CD8-positive, alpha-beta memory T cell (primary cell): ENCODE measurements at places on chromosomes 12 and 14.

GRCh38 chr14:64082837-64083236 is 211.3 kb downstream of the ESR2 start:
- no peak for DNase-seq

DNA sequence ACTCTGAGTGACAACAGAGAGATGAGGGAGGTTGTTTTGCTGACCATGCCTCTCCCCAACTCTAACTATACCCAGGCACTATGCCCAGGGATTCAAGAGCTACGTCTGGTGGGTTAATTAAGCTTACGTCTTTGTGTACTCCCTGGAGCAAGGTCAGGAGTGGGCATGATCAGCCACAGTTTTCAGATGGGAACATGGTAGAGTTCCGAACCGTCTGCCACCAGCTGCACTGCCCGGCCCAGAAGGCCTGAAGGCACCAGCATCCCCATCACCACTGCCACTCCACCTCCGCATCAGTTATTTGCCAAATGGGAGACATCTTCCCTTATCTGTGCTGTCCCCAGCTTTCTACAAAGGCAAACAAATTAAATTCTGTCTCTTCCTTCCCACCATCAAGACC is 11.1 kb upstream of the GPX2 start:
- no peak for DNase-seq

DNA sequence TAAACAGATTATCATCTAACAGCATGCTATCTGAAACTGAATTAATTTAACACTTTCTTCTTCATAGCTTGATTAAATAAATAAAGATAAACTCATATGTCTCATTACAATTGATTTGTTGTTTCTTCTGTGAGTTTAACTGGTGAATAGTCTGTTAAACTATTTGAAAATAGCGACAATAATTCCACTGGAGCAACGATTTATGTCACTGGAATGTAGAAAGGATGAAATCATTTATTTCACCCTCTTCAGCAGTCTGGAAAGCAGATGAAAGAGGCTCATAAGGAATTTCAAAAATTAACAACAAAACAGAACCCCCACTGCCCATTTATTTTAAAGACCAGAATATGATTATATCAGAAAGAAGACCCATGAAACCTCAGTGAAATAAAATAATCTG is 1165.1 kb upstream of the USP15 start:
- DNase-seq: no peak

DNA sequence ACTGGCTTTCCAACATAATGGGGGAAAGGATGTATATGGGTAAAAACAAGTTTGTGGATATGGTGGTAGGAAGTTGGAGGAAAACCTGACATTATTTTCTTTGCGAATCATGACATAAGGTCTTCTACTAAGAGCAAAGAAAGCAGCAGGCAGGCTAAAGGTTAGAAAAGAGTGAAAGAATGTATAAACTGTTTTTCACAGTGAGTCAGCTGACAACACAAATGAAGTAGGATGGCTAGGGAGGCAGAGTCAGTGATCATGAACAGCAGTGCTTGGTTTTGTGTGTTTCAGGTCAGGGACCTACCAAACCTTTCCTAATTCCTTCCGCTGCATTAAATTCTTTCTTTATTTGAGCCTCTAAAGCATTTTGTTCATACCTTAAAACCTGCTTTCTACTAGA is 46.3 kb upstream of the CATSPERB start:
- DNase-seq: no peak

- no peak for DNase-seq
These were observed 53.1 kb downstream of the TGFB3 start for GRCh38 chr14:75928690-75929181.

- DNase-seq: no peak
These were observed 52.5 kb downstream of the HSP90AA1 start for GRCh38 chr14:102034301-102034700.

GRCh38 chr12:12486661-12487240 is 75.9 kb downstream of the DUSP16 start:
- DNase-seq: no peak

DNA sequence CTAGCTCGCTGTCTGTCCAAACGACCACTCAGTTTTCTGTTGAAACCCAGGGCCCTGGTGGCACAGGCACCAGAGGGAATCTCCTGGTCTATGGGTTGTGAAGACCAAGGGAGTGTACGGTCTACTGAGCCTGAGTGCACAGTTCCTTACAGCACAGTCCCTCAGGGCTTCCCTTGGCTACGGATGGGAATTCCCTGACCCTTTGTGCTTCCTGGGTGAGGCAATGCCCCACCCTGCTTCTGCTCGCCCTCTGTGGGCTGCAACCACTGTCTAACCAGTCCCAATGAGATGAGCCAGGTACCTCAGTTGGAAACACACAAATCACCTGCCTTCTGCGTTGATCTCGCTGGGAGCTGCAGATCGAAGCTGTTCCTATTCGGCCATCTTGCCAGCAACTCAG is 22.6 kb downstream of the GPHN start:
- no peak for DNase-seq

GRCh38 chr14:37037636-37038387 is 134.6 kb downstream of the SLC25A21 start:
- DNase-seq: no peak

GRCh38 chr12:99824900-99825542 is 159.7 kb downstream of the ANKS1B start:
- DNase-seq: no peak

- DNase-seq: no peak
These were observed 88.2 kb downstream of the SLC24A4 start for GRCh38 chr14:92411135-92411534.

- DNase-seq: no peak
These were observed 282.4 kb downstream of the DPF3 start for GRCh38 chr14:72611506-72611905.

DNA sequence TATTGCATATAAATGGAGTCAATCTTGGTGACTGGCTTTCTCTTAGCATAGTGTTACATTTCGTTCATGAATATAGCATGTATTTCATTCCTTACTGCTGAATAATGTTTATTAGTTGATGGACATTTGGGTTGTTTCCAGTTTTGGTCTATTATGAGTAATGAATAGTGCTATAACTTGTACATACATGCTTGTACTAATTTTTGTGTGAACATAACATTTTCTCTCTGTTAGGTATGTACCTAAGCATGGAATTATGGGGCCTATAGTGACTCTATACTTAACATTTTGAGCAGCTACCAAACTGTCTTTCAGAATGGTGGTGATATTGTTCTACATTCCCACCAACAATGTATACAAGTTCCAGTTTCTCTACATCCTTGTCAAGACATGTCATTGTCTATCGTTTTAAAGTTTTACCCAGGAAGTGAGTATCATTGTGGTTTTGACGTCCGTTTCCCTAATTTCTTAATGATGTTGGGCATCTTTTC is 23.1 kb downstream of the ATP2A2 start:
- DNase-seq: no peak

- no peak for DNase-seq
These were observed 129.9 kb downstream of the TMEM30B start for GRCh38 chr14:61151251-61151650.

- no peak for DNase-seq
These were observed 1.4 kb upstream of the DIO3 start for GRCh38 chr14:101559624-101560533.

DNA sequence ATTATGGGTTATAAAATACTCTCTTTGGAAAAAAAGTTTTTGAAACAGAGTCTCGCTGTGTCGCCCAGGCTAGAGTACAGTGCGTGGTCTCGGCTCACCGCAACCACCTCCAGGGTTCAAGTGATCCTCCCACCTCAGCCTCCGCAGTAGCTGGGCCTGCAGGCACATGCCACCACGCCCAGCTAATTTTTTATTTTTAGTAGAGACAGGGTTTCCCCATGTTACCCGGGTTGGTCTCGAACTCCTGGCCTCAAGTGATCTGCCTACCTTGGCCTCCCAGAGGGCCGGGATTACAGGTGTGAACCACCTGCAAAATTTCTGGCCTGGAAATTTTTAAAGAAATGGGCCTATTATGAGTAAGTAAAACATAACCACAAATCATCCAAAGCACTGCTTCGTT is 3.8 kb downstream of the USP15 start:
- DNase-seq: no peak

GRCh38 chr12:76186131-76186906 is 101.8 kb upstream of the NAP1L1 start:
- no peak for DNase-seq

GRCh38 chr14:94138251-94138650 is 8.8 kb upstream of the IFI27L2 start:
- no peak for DNase-seq

- no peak for DNase-seq
These were observed 197.8 kb downstream of the PTPRO start for GRCh38 chr12:15520083-15520482.

DNA sequence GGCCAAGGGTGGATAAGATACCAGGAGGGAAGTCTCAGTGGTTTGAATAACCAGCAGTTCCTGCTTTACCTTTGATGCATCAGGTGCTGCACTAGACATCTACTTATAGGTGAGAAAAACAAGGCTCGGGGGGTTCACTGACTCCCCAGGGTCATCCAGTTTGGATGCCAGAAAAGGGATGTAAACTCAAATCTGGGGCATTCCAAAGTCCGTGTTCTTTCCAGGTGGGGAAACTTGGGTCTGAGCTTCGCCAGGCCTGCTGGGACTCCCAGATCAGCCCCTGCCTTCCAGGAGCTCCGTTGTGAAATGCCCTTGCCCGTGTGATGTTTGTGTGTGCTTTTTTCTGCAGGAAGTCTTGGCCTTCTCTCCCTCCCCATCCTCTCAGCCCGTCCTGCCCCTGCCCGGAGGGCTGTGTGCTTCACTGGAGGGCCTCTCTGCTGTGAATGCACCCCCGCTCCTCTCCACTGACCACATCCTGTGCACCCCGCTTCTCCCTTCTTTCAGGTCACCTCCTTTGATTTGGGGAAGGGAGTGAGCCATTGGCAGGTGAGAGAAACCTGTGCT is 42.1 kb downstream of the TSPAN9 start:
- DNase-seq: no peak

DNA sequence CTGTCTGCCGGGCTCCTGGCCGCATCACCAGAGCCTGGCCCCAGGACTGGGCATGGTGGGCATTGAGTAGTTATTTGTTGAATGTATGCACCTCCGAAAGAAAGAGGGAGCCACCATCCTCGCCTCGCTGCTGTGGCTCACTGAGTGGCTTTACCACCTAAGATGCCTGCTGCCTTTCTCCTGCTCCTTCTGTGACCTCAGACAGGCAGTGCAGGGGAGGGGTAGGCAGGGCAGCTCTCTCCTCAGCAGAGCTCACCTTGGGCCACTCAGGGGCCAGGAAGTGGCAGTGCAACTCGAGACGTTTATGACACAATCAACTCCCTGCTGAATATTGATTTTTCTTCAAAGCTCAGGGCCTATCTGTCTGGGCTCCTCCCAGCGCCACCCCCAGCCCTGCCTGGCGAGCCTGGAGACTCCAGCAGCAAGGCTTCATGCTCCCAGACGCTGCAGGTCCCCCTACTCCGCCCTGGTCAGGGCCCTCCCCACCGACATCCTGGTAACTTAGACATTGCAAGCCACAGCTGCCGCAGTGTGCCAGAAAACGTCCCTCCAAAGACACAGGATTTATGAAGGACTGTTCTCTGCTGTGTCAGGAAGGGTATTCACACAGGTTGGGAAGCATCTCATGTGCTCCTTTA is 84.3 kb upstream of the DIO3 start:
- no peak for DNase-seq

GRCh38 chr14:62307844-62308243 is 545.6 kb downstream of the SNAPC1 start:
- no peak for DNase-seq

GRCh38 chr14:71300566-71301330 is 393.5 kb downstream of the PCNX1 start:
- DNase-seq: no peak

DNA sequence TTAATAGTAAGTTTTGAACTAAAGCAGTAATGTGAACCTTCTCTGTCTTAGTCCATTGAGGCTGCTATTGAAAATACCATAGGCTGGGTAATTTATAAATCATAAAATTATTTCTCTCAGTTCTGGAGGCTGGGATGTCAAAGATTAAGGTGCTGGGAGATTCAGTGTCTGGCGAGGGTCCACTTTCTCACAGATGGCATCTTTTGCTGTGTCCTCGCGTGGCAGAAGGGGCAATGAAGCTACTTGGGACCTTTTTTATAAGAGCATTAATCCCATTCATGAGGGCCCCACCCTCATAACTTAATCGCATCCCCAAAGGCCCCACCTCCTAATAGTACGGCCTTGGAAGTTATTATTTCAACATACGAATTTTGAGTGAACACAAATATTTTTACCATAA is 28.4 kb downstream of the LIN7A start:
- DNase-seq: no peak

- no peak for DNase-seq
These were observed 305.3 kb upstream of the OR4E1 start for GRCh38 chr14:21978999-21979314.

DNA sequence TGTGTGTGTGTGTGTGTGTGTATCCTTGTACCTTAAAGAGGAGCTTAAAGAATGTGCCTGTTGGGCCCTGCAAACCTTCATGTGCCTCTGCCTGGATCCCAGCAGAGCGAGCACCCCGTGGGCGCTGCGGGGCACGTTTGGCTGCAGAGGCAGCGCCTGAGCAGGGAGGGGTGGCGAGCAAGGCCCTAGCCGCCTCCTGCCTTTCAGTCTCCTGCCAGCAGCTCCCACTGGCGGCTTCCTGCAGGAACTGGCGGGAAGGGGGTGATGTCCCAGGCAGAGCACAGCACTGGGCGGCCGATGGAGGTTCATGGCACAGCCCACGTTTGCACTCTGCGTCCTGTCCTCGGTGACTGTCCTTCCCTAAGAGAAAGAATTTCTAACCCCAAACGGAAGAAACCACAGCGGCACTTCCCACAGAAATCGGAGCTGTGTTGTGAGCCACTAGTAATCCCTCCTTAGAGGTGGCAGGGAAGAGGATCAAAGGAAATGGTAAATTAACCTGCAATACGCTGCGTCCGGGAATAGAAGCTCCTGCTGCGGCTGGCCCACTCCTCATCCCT is 19.8 kb downstream of the ZBTB42 start:
- no peak for DNase-seq

DNA sequence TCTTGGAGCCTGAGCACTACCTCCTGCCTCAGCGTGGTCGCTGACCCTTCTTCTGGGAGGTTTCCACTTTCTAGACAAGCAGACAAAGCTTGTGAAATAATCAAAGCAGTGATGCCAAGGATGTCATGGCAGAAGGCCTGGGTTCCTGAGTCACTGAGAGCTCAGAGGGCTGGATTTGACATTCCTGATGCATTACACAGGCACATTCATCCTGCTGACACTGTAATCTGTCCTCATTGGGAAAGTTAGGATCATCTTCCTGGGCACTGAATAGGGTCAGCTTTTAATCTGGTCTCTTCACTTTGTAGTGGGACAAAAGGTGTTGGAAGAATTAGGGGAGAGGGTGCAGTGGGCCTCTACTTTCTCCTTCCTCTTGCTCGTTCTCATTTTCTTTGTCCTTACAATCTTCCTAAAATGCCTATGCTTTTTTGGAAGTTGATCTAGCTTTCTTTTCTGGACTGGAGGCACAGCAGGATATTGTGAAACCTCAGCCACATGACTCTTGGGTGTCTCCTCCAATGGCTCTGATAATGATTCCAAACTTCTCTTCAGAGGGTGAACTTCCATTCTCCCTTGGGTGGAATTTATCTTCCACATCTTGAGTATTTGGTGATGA is 29.6 kb downstream of the EEA1 start:
- DNase-seq: no peak

- no peak for DNase-seq
These were observed 92.2 kb downstream of the ACSS3 start for GRCh38 chr12:81170072-81170471.
